ENCODE measurements at places on chromosomes 4 and X.

- no peak for DNase-seq
Measured at GRCh38 chr4:179328627-179329026, 1886.4 kb upstream of the AGA start.

DNA sequence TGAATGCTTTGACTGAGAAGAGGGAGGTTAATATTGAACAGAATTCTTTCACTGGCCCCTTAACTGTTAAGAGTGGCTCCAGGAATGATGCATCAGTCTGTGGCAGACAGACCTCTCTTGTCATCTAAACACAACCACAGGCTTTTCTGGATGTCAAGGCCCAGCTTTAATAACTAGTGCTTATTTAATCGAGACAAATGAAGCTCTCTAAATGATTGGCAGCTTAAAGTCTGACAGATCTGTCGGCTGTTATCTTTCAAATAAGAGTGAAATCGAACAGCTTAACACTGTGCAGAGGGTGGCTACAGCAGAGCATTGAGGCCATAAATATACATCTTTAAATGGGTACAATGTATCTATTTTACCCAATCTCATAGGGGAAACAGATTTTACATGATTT, 500.8 kb upstream of the PABPC4L start:
- no peak for DNase-seq

DNA sequence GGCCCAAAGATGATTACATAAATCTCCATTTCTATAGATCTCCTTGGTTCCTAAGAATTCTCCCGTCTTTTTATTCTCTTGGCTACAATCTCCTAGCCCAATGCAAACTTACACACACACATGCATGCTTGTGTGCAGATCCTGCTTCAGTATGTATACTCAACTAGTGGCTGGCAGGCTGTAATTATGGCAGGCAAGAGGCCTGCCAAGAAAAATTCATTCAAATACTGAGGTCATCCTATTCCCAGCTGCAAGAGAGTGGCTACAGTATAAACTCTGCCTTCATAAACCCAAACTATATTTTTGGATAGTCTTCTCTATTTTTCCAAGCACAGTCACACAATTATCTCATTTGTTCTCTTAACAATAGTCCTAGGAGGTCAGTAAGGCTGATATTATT, 95.2 kb downstream of the SHROOM4 start:
- DNase-seq = no peak

- no peak for DNase-seq
Measured at GRCh38 chrX:20522420-20522819, 255.7 kb upstream of the RPS6KA3 start.

DNA sequence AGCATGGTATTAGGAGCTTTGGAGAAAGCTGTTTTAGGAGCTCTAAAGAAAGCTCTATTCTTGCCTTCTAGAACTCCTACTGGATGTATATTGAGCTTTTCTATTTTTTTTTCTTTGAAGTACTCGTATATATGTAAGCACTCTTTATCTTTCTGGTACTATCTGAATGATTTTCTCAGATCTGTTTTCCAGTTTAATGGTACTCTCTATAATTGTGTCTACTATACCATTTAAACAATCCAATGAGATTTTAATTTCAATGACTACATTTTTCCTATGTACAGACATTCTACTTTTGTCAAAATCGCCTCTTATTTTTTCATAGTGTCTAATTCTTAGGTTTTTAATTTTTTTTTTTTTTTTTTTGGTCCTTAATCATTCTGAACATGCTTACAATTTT, 328.1 kb downstream of the DCTD start:
- DNase-seq = no peak

GRCh38 chr4:3066836-3067400, 7.4 kb downstream of the HTT-AS start:
- no peak for DNase-seq

DNA sequence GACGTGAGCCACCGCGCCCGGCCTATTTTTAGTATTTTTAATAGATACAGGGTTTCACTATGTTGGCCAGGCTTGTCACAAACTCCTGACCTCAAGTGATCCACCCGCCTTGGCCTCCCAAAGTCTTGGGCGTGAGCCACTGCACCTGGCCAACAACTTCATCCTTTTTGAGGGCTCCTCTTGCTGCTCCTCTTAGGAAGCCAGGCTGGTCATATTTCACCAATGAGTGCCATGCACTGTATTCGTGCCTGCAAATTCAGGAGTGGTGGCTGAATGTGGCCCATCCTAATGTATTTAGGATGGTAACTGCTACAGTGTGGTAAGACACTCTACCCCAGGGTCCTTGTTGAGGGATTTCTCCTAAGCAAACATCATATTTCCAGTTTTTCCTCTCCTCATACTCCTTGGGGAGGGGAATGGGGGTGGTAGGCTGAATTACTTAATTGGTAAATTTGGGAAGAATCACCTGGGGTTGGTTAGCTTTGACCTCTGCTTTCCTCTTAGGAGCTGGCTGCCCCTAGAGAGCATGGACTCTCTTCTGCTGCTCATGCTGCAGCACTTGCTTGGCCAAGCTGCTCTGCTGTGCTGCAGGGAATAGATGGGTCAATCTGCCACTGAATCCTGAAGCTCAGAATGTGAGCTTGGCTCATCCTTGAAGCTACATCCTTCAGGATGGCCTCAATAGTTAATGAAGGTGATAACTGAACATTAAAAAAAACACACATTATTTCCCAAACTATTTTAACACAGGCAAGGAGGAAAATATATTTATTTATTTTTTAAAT, 167.4 kb downstream of the HS3ST1 start:
- DNase-seq = no peak

DNA sequence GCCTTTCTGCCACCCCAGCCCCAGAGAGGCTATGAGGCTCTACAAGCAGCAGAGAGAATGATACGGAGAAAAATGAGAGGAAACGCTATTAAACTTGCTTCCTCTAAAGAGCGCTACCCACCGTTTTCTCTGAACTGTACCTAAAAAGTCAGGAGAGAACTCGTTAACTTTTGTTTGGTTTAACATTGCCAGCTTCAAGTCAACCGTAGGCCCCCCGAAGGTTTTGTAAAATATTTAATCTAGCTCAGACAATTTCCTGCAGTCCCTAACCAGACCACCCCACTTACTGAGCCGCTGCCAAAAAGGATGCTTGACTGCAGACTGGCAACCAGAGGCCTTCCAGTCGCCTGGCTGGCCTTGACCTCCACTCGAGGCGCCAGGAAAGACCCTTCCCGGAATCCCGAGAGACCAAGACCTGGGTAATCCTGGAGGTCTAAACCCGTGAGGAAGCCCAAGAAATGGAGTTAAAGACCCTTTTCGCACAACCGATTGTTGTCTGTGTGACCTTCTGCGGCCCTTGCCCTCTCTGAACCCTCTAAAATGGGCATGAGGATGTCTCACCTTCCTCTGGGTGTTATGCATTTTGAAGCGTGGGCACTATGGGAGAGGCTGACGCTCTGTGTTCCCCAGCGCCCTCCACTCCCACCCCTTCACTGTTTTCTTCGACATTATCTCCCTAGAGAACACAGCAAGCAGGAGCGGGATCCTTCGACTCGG, 86.3 kb downstream of the BCOR start:
- DNase-seq = no peak

- no peak for DNase-seq
Measured at GRCh38 chrX:26783512-26784225, 567.7 kb downstream of the MAGEB5 start.

DNA sequence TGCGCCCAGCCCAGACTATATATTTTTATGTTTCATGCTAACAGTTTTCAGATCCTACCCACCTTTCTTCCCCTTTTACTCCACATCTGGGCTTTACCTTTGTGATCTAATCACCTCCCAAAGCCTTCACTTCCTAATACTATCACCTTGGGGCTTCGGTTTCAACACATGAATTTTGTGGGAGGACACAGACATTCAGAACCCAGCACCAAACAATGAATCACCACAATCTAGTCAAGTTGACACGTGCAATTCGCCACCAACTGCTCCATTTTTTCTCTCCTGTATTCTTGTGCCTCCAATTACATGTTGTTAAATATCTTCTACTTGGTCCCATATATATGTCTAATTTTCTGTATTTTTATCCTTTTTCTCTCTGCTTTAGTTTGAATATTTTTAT, 41.8 kb upstream of the STX18 start:
- no peak for DNase-seq

- DNase-seq = no peak
Measured at GRCh38 chr4:121377076-121377475, 3.7 kb downstream of the QRFPR start.

DNA sequence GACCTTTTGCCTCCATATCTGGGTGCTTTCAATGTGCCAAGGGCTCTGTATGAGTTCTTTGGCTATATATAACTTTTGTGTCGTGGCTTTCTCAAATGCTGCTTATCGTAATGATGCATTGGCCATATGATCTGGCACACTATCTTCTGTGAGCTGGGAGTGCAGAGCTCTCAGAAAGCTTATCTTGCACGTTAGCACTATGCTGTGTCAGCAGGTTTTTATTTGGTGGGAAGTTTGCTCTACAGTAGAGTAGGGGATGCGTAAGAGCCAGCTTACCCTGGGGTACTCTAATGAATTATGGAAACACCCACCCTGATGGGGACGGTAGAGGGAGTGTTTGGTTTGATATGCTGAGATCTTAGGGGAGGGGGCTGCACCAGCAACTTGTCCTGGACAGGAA, 119.6 kb downstream of the FAAH2 start:
- DNase-seq = no peak

- no peak for DNase-seq
Measured at GRCh38 chrX:72652082-72652481, 62.0 kb downstream of the PHKA1 start.

DNA sequence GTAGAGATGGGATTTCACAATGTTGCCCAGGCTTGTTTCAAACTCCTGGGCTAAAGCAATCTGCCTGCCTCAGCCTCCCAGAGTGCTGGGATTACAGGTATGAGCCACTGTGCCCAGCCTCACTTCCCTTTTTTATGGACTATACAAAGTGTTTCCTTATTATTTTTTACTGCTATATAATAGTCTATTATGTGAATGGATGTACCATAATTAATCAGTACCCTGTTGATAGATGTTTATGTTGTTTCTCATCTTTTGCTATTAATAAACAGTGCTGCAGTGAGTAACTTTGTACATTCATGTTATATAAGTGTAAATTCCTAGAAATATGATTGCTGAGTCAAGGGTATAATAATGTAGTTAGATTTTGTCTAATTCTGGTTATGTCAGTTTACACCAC, 35.8 kb upstream of the LARP1B start:
- no peak for DNase-seq

- no peak for DNase-seq
Measured at GRCh38 chrX:65679071-65679540, 11.7 kb downstream of the MSN start.

DNA sequence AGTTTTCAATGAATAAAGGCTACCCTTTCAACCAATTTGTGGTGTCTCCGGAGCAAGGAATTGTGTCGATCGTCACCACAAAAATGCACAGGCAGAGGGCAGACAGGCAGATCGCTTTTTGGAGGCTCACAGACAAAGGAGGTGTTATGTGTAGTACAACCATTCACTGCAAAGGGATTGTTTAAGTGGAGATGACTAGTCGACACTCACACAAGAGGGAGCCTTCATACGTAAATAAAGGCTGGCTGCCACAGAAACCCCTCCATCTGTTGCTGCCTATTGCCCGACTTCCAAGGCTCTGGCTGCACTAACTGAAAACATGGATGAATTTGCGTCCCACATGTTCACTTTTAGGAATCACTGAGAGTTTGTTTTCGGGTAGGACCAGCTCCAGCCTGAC, 281.1 kb downstream of the NKX6-1 start:
- no peak for DNase-seq

- no peak for DNase-seq
Measured at GRCh38 chr4:84032372-84032771, 466.7 kb downstream of the NKX6-1 start.

GRCh38 chrX:24874604-24875247, 141.0 kb downstream of the ARX start:
- DNase-seq = no peak

- DNase-seq = no peak
Measured at GRCh38 chr4:147139455-147140198, 194.0 kb upstream of the TTC29 start.

DNA sequence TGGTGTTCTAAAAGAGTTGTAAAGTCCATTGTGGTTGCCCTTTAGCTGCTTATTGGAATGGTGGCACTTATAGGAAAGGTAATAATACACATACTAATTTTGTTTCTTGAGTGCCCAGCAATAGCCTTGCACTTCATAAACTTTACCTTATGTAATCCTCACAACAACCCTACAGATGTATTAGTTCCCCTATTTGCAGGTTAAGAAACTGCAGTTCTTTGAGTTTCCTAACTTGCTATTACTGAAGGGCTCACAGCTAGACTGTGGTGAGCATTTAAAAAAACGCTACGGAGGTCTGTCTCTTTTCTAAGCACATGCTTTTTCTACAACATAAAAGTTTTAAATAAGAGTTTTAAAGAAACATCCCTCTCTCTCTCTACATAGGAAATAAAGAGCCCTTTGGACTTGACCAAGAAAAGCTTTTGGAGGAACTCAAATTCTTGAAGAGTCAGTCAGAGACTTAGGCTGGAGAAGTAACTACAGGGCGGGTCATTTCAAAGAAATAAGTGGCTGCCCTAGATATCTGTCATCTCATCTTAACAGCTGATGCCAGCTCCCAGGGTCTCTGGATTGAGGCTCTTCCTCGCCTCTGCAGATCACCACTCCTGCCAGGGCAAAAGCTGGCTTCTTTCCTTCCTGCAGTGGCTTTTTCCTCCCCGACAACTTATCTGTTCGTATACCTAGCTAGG, 42.0 kb upstream of the FBXW7 start:
- DNase-seq = no peak

DNA sequence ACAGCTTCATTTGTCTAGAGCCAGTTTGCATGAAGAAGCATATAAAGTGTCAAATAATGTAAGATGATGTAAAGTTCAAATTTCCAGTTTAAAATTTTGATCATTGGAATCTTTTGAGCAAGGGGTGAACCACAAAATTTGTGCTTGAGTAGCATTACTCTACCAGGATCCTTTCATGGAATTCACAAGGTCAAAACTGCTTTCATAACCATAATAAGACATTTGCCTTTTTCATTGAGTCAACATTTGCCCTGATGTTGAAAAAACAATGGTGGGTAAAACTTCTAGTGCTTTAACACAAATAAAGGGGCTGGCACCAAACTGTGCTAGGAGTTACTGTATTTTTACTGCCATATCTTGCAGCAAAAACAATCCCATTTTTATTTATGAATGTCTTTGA, 142.2 kb downstream of the GLRA3 start:
- DNase-seq = no peak

DNA sequence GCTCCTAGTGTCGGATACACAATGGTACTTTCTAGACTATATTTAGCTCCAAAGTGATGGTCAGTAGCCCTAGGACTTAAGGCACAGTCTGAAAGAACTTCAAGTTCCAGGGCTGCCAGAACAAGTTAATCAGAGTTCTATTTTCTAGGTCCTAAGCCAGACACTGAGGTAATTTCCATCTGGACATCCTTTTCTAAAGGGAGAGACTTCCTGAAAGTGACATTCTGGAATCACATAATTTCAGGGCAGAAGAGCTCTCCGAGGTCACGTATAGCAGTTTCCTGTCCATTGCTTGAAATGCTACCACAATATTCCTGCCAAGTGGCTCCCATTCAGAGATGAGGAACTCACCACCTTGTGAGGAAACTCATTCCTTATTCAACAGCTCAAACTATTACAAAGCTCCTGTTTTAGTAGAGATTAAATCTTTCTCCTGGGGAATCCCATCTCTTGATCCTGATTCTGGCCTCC, 117.9 kb downstream of the COL25A1 start:
- no peak for DNase-seq
